Lower lobe of right lung (tissue), 2 donors: ENCODE measurements at places on chromosomes 13 and 19. TPM values are rescaled to one million over a fixed set of nuclear protein-coding genes. Genes with fewer than 3 reads are reported as not detected.

- no peak for DNase-seq
- H3K27ac ChIP-seq: no peak overlapping the region
- no peaks in the 10 kb centered on the region for H3K4me1 ChIP-seq
- H3K4me3 ChIP-seq: no peak overlapping the region
- no peaks in the 10 kb centered on the region for H3K36me3 ChIP-seq
- peaks cover 50% of the 10 kb centered on the region for H3K27me3 ChIP-seq
These were observed 43.8 kb downstream of the ZNRF4 start for GRCh38 chr19:5498830-5499550.

PLPPR3 gene
- total RNA-seq: 2.1 TPM

DNA sequence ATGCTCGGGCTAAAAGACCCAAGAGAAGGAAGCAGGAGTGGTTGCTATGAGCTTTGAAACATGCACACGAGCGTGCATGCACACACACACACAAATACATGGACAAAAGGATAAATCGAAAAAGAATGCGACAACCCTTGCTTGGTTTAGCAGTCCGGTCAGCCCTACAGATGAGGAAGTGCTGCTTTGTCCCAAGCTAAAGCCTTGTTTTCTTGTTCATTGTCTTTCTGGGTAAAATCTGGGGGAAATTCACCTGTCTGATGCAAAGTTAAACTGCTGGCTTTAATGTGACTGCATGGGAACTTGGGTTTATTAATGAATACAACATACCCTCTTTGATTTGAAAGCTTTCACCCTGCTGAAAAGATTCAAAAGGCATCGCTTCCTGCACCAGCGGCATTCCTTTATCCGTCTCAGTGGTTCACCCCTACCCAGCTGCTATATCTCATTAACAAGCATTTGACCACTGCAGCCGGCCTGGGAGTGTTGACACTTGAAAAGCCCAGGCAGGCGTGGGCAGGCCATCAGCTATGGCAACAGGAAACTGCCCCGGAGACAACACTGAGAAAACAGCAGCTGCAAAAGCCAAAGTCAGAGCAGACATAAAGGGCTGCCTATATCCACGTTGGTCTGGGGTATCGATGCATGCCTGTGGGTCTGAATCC is 301.7 kb downstream of the NDFIP2 start:
- no peaks in the 10 kb centered on the region for H3K36me3 ChIP-seq
- H3K27me3 ChIP-seq: no peaks in the 10 kb centered on the region
- peaks cover 19% of the 10 kb centered on the region for H3K4me1 ChIP-seq
- H3K27ac ChIP-seq: peak overlapping the region; percentile 53

DNA sequence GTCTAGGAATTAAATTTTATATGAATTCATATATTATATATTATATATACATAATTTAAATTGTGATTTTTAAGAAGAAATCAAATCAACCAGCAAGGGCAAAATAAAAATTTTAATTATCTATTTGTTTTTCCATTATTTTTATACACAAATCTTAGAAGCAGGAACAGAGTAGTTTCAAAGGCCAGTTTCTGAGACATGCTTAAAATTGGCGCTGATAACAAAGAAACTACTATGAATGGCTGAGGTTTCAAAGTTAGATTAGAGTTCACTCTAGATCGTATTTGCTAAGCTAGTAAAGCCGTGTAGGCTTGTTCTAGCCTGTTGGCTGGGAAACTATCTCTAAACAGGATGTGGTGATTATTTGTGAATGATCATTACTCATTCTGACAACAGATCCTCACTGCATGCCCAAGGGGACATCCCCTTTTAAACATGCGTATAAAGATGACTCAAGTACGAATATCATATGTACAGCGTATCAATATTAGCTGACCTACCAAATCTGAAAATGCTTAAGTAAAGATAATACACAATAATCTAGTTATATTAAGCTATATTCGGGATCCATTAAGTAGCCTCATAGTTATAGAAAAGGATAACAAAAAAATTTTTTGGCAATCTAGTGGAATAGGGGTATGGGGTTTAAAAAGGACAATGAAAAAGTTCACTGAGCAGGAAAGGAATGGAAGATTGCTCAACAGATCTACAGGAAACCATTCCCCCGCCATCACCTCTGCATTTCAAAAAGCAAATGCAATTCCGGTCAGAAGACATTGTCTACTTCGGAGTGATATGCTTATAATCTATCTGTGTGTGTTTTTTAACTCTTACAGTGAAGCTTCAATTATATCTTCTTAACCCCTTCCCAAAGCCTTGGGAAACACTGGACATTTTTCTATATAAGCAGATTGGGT is 150.1 kb downstream of the SHISA2 start:
- no peaks in the 10 kb centered on the region for H3K4me1 ChIP-seq
- H3K27me3 ChIP-seq: no peaks in the 10 kb centered on the region
- no peaks in the 10 kb centered on the region for H3K36me3 ChIP-seq
- no peak overlapping the region for H3K4me3 ChIP-seq
- H3K27ac ChIP-seq: no peak overlapping the region

TMIGD2 gene
- 1.7 TPM for total RNA-seq

GRCh38 chr19:5672708-5673459 is 7.4 kb downstream of the MICOS13 start:
- no peak overlapping the region for H3K4me3 ChIP-seq
- no peak for DNase-seq
- peaks cover 40% of the 10 kb centered on the region for H3K36me3 ChIP-seq
- no peaks in the 10 kb centered on the region for H3K4me1 ChIP-seq
- H3K27ac ChIP-seq: no peak overlapping the region

KLK12 gene
- 1.9 TPM for total RNA-seq

GRCh38 chr13:113460599-113460998 is 7.3 kb upstream of the ADPRHL1 start:
- no peaks in the 10 kb centered on the region for H3K4me1 ChIP-seq
- no peak for DNase-seq
- H3K27ac ChIP-seq: peak overlapping the region; percentile 59
- H3K36me3 ChIP-seq: peaks cover 72% of the 10 kb centered on the region
- H3K27me3 ChIP-seq: no peaks in the 10 kb centered on the region
- no peak overlapping the region for H3K4me3 ChIP-seq

GRCh38 chr13:110471833-110472162 is 89.7 kb downstream of the RAB20 start:
- H3K36me3 ChIP-seq: peaks cover 91% of the 10 kb centered on the region
- H3K27me3 ChIP-seq: no peaks in the 10 kb centered on the region
- DNase-seq: peak; percentile 68
- H3K27ac ChIP-seq: no peak overlapping the region
- H3K4me3 ChIP-seq: no peak overlapping the region

DNA sequence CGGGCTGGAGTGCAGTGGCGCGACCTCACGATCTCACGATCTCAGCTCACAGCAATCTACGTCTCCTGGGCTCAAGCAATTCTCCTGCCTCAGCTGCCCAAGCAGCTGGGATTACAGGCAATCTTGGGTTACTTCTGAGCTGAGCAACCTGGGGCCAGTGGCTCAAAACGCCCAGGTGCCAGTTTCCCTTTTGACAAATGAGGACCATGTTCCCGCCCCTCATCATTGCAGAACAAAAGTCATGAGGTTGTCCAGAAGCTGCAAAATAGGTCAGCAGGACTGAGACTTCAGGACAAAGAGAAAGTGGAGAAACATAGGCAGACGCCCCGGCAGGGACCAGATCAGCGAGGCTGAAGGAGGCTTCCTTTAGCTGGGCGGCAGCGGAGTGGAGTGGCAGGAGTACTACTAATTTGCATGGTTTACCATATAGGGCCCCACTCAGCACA is 3.3 kb upstream of the ADGRE5 start:
- H3K27me3 ChIP-seq: no peaks in the 10 kb centered on the region
- peak overlapping the region; percentile 17 for H3K4me3 ChIP-seq
- no peak for DNase-seq
- no peak overlapping the region for H3K27ac ChIP-seq
- H3K4me1 ChIP-seq: peaks cover 69% of the 10 kb centered on the region

ZNF253 gene
- total RNA-seq: 10.4 TPM
